ENCODE measurements at places on chromosomes 1 and 21. TPM values are rescaled to one million over a fixed set of nuclear protein-coding genes. Genes with fewer than 3 reads are reported as not detected.

The STMN1 gene
- 97.0 TPM for total RNA-seq

The FH gene
- total RNA-seq, result 164 TPM

The CDA gene
- total RNA-seq, result 0.35 TPM

The SNAPIN gene
- total RNA-seq, result 72.9 TPM

The KCNA2 gene
- total RNA-seq, result not detected

DNA sequence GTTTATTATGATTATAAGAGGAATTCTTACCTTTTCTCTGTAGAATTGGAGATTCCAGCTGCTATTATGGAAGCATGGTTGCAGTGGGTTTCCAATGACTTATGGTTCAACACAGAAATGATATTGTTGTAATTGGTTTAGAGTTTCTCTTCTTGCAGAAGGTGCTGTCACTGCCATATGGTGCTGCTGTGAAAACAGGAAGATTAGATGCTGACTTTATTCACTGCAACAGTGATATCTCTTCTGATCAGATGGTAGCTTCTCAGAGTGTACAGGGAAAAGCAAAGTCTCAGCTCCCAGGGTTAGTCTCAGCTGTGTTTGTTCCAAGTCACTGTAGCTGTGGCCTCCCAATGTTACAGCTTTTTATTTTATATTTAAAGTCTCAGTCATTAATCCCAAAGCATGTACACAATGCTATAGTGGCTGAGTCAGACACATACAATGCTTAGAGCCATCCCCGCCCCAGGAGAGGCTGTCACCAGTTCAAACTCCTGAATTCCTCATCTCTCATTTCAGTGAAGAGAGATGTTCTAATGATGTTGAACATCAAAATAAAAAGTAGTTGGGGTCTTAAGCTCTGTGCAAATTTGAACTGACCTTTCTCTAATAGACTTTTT lies 42.7 kb upstream of the RGS2 start:
- DNase-seq, result no peak

- DNase-seq, result no peak
Observed at GRCh38 chr1:208747979-208748378, 503.8 kb upstream of the PLXNA2 start.

- no peak for DNase-seq
Observed at GRCh38 chr1:217393896-217394295, 237.0 kb downstream of the GPATCH2 start.

DNA sequence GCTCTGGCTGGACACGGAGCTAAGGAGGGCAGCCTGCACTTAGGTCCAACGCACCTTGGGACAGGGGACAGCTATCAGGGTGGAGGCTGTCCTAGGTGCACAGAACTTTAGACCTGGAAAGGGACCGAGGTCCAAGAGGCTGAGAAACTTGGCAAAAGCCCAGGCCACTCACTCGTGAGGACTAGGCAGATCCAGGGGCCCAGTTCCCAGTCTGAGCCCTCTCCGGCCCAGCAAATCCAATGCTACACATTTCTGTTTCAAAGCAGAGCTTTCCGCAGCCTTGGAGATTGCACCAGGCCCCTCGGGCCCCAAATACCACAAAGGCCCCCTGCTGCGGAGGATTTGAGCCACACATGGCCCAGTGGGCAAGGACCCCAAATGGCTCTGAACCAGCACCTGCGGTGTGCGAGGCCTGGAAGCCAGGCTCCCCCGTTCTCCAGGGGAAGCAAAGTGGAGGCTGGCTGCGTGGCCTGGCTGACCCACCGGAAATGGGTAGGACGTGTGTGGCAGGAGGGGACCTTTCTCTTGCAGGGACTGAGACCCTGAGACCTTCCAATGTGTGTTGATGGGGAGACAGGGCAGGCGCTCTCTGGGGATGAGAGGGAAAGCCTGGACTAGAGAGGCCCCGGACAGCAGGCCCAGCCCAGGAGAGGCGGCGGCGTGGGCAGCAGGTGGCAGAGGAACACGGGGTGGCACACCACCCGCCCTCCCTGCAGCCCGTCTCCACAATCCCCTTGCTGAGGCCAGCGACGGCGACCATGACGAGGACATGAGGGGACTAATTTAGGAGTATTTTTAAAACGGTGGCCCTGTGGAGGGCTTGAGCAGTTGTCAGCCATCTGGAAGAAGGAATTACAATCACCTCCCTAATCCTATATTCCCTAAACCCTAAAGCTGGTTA lies 118.7 kb downstream of the CASZ1 start:
- DNase-seq, result no peak

GRCh38 chr1:215243345-215244054 lies 161.0 kb downstream of the KCNK2 start:
- no peak for DNase-seq

DNA sequence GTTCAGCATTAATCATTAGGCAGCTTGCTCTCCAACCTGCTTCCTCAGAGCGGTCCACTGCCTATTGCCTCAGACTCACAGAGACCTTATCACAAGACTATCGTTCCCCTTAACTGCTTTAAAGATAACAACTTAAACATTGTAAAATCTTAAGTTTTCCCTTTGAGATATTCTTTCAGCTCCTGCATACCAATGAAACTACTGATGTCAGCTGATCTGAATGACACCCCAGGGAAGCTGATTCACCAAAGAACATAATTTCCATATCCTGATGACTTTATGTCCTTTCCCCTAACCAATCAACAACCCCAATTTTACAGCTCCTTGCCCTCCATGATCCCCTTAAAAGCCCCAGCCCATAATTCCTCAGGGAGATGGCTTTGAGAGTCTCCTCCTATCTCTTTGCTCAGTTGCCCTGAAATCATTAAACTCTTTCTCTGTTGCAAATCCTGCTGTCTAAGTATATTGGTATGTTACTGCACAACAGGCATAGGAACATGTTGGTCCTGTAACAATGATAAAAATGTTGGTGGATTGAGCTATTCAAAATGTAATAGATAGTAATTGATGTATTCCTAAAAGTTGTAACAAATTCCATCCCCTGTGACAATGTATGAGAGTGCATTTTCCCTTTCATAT lies 621.4 kb upstream of the RGS18 start:
- no peak for DNase-seq

GRCh38 chr1:51336004-51336403 lies 5.6 kb upstream of the TTC39A start:
- no peak for DNase-seq

DNA sequence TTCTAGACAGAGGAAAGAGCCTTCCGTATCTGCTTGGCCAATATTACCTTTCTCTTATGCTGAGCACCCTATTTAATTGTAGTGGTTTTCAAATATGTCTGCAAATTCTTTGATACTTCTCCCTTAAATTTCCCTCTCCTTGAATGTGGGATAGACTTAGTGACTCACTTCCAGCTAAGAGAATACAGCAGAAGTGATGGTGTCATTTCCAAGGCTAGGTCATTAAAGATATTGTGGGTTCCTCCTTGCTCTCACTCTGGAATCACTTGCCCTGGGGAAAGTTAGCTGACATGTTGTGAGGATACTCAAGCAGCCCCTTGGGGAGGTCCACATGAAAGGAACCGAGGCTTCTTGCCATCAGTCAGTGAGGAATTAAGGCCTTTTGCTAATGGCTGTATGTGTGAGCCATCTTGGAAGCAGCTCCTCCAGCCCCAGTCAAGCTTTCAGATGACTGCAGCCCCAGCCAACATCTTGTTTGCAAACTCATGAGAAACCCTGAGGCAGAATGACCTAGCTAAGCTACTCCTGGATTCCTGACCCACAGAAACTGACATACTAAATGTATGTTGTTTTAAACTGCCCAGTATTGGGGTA lies 8.1 kb upstream of the CITED4 start:
- no peak for DNase-seq

- no peak for DNase-seq
Observed at GRCh38 chr1:213605732-213606131, 382.0 kb upstream of the PROX1 start.

- DNase-seq, result no peak
Observed at GRCh38 chr21:26958788-26959187, 8.1 kb downstream of the ADAMTS5 start.

GRCh38 chr1:32351399-32352238 lies 10.7 kb downstream of the FAM229A start:
- peak; percentile 88 for DNase-seq

- peak; percentile 17 for DNase-seq
Observed at GRCh38 chr1:234647245-234647644, 37.3 kb upstream of the IRF2BP2 start.

DNA sequence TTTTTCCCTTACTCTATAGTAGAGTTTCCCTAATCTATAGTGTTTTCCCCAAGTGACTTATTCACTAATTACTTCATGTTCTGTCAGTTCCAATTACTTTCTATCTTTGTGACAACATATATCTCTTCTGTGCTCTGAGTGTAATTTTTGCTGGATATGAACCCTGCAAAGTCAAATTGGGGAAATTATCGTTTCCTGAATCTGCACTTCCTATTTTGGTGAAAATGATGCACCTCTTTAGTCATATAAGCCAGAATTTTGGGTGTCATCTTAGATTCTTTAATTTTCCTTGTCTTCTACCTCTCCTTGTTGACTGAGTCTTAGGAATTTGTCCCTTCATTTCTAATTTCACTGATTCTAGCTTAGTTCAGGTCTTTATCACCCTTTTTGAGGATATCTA lies 33.4 kb upstream of the PRKACB start:
- no peak for DNase-seq

DNA sequence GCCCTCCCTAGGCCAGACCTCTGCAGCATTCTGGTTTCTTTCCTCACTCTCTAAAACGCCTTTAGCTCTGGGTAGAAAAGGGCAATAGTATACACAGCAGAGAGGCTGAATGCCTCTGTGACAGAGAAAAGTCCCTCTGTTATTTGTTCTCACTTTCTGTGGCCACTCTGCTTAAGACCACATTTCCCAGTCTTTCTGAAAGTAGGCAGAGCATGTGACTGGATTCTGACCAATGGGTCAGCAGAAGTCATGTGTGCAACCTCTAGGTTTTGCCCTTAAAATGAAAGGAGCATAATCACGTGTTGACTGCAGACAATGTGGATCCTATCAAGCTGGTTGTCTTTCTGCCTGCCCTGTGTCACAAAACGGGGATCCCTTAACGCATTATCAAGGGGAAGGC lies 79.7 kb upstream of the MARK1 start:
- no peak for DNase-seq

- DNase-seq, result no peak
Observed at GRCh38 chr1:106753066-106753465, 303.4 kb upstream of the PRMT6 start.

DNA sequence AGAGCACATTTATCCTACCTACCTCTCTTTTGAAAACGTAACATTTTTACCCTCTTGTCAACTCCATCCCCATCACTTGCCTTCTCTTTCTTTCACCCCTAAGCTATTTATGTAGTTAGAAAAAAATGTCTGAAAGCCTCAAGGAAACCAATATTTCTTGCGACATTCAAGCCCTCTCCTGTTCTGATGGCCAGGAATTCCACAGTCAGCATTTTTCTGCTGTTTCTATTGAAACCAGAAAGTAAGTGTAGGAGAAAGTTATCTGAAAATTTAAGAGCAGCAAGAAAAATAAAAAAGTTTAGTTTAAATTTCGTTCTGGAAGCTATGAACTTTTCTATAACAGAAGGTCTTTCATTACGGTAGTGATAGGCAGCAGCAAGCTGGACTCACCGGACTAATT lies 247.6 kb upstream of the PBX1 start:
- DNase-seq, result no peak

DNA sequence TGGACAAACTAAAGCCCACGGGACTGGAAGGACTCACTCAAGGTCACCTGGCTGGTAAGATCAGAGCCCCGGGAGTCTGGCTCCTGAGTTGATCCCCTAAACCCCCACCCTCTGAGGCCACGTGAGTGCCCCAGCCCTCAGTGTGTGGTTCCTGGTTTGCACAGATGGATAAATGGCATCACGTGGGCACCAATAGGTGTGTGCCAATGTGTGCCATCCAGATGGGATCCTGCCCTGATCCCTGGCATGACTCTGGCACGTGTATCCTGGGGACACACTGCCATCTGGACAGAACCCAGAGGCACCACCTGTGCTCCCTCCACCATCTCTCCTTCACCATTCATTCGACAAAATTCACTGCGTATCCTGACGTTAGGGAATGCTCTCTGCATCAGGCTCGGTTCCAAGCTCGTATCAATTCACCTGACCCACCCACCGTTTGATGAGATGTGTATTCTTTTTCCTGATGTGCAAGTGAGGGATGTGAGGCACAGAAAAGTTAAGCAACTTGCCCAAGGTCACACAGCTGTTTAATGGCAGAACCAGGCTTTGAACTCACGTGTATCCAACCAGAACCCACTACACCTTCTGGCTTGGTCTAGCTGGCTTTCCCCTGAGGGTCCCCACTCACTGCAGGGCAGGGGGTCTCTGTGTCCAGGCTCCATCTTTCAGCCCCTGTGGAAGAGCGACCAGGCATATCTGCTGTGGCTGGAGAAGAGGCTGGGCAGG lies 49.8 kb upstream of the PAX7 start:
- DNase-seq, result no peak

DNA sequence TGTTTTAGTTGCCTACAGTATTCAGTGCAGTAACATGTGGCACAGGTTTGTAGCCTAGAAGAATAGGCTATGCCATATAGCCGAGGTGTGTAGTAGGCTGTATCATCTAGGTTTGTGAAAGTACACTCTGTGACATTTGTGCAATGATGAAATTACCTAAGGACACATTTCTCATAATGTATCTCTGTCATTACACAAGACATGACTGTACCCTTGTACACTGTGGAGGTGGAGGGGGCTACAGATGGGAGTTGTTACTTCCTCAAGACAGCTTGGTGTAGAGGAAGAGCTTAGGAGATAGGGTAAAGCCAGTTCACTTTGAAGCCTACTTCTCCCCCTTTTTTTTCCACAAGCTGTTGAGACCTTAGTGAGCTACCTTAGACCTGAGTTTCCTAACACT lies 59.7 kb upstream of the RAVER2 start:
- no peak for DNase-seq

GRCh38 chr1:32400876-32401631 lies 6.8 kb upstream of the BSDC1 start:
- DNase-seq, result peak; percentile 70

DNA sequence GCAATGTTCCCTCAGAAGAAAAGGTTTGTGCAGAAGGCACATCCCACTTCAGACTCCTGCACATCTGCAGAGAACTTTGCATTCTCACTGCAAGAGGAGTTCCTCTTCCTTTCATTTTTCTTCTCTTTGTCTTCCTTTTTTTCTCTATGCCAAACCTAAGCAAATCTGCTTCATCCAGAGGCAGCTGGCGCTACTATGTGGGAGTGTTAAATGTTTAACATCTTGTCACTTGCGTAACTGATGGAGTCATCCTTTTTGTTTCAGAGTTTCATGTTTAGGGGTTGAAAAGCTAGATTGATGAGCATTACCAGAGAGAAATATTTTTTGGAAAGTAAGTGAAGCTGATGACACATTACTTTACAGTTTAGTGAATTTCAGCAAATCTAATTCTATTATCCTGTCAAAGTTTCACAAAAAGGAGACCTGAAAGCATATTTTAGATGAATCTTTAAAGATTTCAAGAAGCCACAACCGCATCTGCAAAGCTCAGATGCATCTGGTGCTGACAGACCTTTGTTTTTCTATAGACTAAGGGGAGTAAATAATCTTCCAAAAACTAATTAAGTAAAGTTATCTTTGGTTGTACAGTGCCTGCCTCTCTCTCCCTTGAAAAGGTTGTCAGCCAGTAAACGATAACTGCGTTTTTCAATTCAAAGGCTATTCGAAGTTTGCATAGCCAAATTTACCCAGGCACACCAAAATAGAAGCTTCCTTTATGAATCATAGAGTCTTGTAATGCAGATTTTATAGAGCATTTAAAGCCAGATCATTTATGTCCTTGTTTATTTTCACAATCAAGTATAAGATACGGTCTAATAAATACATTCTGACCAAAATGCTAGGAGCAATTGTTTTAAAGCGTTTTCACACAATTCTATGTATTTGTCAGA lies 1.2 kb upstream of the LRRC53 start:
- DNase-seq, result no peak
